ENCODE measurements at places on chromosomes 11 and 22. TPM values are rescaled to one million over a fixed set of nuclear protein-coding genes. Genes with fewer than 3 reads are reported as not detected.
A peak's percentile ranks its signal among the peaks of the same experiment; 100 is the strongest.

- H3K4me1 ChIP-seq, result no peaks in the 10 kb centered on the region
- DNase-seq, result no peak
- H3K4me3 ChIP-seq, result no peak overlapping the region
- no peaks in the 10 kb centered on the region for H3K27me3 ChIP-seq
Observed at GRCh38 chr11:70930215-70930614, 322.2 kb downstream of the SHANK2 start.

The MMP3 gene
- total RNA-seq, result not detected

DNA sequence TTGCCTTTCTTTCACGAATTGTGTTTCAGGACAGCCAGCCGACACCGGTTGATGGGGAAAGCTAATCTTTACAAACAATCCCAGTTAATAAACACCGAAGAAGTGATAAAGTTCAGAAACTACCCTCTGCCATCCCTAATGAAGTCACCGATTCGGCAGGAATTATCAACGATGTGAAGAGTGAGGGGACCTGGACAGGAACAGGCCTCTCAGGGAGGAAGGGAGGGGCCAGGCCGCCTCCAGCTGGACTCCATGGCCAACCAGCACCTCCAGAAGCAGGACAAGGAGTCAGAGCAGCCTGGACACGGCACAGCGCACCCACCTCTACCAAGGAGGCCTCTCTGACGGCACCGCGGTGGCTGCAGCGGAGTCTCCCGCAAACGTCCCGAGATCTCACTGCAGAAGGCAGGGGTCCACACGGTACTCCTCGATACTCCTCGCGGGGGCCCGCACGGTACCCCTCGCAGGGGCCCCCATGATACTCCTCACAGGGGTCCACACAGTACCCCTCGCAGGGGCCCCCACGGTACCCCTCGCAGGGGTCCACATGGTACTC, 3.9 kb downstream of the TOLLIP start:
- peaks cover 2% of the 10 kb centered on the region for H3K36me3 ChIP-seq
- H3K4me3 ChIP-seq, result no peak overlapping the region
- H3K27me3 ChIP-seq, result no peaks in the 10 kb centered on the region

The PRAME gene
- not detected for total RNA-seq

- no peak for DNase-seq
- no peaks in the 10 kb centered on the region for H3K36me3 ChIP-seq
- H3K27ac ChIP-seq, result no peak overlapping the region
- peaks cover 6% of the 10 kb centered on the region for H3K27me3 ChIP-seq
- no peaks in the 10 kb centered on the region for H3K4me1 ChIP-seq
- no peak overlapping the region for H3K4me3 ChIP-seq
Observed at GRCh38 chr11:14018441-14018840, 55.9 kb downstream of the SPON1 start.

- peaks cover 10% of the 10 kb centered on the region for H3K27me3 ChIP-seq
- H3K36me3 ChIP-seq, result no peaks in the 10 kb centered on the region
- DNase-seq, result no peak
Observed at GRCh38 chr11:120065176-120065575, 72.7 kb downstream of the TRIM29 start.

DNA sequence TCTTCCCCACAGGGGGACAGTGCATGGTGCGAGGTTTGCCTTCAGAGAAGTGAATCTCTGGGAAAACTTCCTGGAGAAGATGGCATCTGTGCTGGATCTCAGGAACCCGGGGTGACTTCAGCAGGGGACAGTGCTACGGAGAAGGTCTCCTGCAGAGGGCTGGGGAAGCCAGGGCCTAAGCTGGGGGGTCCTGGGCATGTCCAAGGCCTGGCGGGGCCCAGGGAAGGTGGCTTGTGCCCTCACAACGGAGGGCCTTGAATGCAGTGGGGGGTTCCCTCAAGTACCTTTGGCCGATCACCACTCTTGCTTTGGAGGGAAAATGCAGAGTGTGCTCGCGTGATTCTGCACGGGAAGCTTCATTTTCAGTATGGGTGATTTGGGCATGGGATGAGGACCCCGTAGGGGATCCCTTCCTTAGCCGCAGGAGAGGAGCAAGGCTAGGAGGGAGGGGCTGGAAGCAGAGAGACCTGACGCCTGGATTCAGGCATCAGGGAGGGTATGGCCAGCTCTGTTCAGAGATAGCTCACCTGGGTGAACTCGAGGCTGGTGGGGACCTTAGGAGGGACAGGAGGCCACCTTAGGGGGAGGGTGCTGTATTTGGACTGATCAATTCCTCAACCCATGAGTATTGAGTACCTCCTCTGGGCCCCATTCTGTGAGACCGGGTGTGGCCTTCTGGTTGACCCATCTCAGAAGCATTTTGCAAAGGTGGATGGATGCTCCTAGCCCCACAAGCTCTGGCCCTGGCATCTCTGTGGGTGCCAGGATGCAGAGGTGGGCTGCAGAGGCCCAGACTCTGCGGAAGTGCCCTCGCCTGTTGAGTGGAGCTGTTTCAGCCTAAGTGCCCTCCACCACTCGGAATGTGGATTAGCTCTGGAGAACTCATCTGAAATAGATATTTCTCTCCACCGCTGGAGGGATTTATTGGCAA, 529.4 kb downstream of the TBC1D22A start:
- no peak overlapping the region for H3K4me3 ChIP-seq
- no peaks in the 10 kb centered on the region for H3K36me3 ChIP-seq
- H3K27me3 ChIP-seq, result no peaks in the 10 kb centered on the region
- no peak overlapping the region for H3K27ac ChIP-seq

- H3K4me3 ChIP-seq, result no peak overlapping the region
- no peaks in the 10 kb centered on the region for H3K27me3 ChIP-seq
- DNase-seq, result no peak
- peaks cover 75% of the 10 kb centered on the region for H3K36me3 ChIP-seq
Observed at GRCh38 chr22:39946126-39946502, 14.1 kb upstream of the TMA7B start.

DNA sequence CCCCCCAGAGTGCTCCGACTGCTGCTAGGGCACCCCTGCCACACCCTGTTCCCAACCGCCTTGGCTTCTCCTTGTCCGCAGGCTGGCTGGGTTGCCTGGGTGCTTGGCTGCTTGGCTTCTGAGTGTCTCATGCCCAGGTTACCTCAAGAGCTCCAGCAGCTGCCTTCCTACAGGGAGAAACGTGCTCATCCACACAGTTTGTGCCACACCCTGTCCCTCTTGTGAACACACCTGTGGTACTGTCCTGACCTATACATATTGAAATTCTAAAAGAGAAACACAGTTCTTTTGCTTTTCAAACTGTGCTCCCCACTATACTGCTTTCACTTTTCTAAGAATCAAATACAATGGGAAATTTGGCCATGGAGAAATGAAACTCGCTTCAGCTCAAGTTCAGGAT, 191.4 kb downstream of the DBX1 start:
- H3K4me3 ChIP-seq, result no peak overlapping the region
- peaks cover 13% of the 10 kb centered on the region for H3K27me3 ChIP-seq
- H3K27ac ChIP-seq, result no peak overlapping the region
- H3K4me1 ChIP-seq, result peaks cover 15% of the 10 kb centered on the region
- H3K36me3 ChIP-seq, result no peaks in the 10 kb centered on the region
- DNase-seq, result no peak

The DCDC1 gene
- total RNA-seq, result not detected

- no peaks in the 10 kb centered on the region for H3K27me3 ChIP-seq
- H3K27ac ChIP-seq, result peak overlapping the region; percentile 100
- H3K36me3 ChIP-seq, result peaks cover 35% of the 10 kb centered on the region
- peak overlapping the region; percentile 92 for H3K4me3 ChIP-seq
Observed at GRCh38 chr11:47175746-47176327, 842 bp downstream of the ARFGAP2 start.

GRCh38 chr11:92152245-92152644, 72.4 kb upstream of the FAT3 start:
- no peak overlapping the region for H3K4me3 ChIP-seq
- no peaks in the 10 kb centered on the region for H3K27me3 ChIP-seq
- H3K36me3 ChIP-seq, result no peaks in the 10 kb centered on the region

GRCh38 chr11:102383839-102384238, 36.8 kb downstream of the BIRC2 start:
- no peak overlapping the region for H3K4me3 ChIP-seq
- H3K27ac ChIP-seq, result no peak overlapping the region
- peaks cover 19% of the 10 kb centered on the region for H3K4me1 ChIP-seq

GRCh38 chr11:47913529-47914244, 65.5 kb upstream of the NUP160 start:
- H3K4me1 ChIP-seq, result peaks cover 39% of the 10 kb centered on the region
- H3K27ac ChIP-seq, result peak overlapping the region; percentile 31
- H3K36me3 ChIP-seq, result no peaks in the 10 kb centered on the region
- no peak overlapping the region for H3K4me3 ChIP-seq
- no peaks in the 10 kb centered on the region for H3K27me3 ChIP-seq

GRCh38 chr11:105393326-105393725, 216.5 kb upstream of the GRIA4 start:
- DNase-seq, result no peak
- no peaks in the 10 kb centered on the region for H3K36me3 ChIP-seq
- no peak overlapping the region for H3K4me3 ChIP-seq
- no peaks in the 10 kb centered on the region for H3K27me3 ChIP-seq

The ANO3 gene
- total RNA-seq, result not detected

DNA sequence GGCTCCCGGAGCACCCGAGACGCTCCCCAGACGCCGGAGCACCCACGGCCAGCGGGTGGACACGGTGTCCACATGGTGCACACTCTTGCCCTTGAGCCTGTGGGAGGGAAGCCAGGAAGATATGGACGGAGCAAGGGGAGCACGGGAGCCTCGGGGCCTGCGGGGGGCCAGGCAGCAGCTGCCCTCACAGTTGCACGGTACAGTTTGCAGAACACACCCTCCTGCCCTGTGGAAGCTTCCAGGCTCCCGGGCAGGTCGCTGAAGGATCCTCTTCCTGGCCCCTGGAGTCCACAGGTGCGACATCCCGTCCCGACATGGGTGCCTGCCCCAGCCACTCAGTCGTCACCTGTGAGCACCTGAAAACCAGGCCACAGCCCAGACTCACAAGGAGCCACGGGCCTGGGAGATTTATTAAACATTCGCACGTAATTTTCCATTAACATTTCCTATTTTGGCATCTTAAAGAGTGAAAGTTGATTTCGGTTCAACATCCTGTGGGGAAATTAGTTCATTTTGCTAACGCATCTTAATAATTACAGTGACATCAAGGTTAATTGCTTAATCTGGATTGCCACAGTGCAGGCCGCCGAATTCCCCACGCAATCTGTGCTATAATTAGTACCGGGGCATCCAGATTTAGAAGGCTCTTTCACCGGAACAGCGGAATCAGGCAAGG, 253.3 kb downstream of the BRD1 start:
- no peaks in the 10 kb centered on the region for H3K36me3 ChIP-seq
- no peak overlapping the region for H3K4me3 ChIP-seq
- no peaks in the 10 kb centered on the region for H3K4me1 ChIP-seq
- no peak overlapping the region for H3K27ac ChIP-seq
- no peak for DNase-seq

- peaks cover 2% of the 10 kb centered on the region for H3K27me3 ChIP-seq
- H3K27ac ChIP-seq, result peak overlapping the region; percentile 85
- peaks cover 50% of the 10 kb centered on the region for H3K4me1 ChIP-seq
- peak overlapping the region; percentile 29 for H3K4me3 ChIP-seq
- peaks cover 14% of the 10 kb centered on the region for H3K36me3 ChIP-seq
Observed at GRCh38 chr22:39773976-39774539, 119.5 kb downstream of the ENTHD1 start.

The ADM2 gene
- 3.7 TPM for total RNA-seq

The BMAL1 gene
- 32.0 TPM for total RNA-seq

DNA sequence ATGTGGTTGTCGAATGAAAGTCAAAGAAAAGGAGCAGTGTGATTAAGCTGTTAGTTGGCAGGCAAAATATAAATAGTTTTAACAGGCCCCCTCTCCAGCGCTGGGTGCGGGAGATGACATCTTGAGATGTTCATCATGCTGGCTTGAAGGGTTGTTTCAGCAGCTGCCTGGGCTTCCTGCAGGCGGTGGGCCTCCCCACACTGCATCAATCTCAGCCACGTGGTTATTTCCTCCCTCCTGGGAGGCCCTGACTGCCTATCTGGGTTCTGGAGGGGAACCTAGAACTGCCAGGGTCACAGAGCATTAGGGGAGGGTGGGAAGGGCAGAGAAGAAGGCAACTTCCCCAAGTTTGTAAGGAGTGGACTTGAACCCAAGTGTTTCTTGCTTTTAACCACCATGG, 173.3 kb upstream of the SYT13 start:
- peaks cover 8% of the 10 kb centered on the region for H3K27me3 ChIP-seq
- H3K4me1 ChIP-seq, result no peaks in the 10 kb centered on the region
- DNase-seq, result no peak
- no peaks in the 10 kb centered on the region for H3K36me3 ChIP-seq

- H3K27me3 ChIP-seq, result no peaks in the 10 kb centered on the region
- H3K4me1 ChIP-seq, result no peaks in the 10 kb centered on the region
- no peaks in the 10 kb centered on the region for H3K36me3 ChIP-seq
- no peak overlapping the region for H3K4me3 ChIP-seq
- DNase-seq, result no peak
- H3K27ac ChIP-seq, result no peak overlapping the region
Observed at GRCh38 chr11:126537492-126537891, 182.0 kb downstream of the ST3GAL4 start.

The NCAM1 gene
- 0.15 TPM for total RNA-seq

The MALAT1 gene
- 7,183 TPM for total RNA-seq

DNA sequence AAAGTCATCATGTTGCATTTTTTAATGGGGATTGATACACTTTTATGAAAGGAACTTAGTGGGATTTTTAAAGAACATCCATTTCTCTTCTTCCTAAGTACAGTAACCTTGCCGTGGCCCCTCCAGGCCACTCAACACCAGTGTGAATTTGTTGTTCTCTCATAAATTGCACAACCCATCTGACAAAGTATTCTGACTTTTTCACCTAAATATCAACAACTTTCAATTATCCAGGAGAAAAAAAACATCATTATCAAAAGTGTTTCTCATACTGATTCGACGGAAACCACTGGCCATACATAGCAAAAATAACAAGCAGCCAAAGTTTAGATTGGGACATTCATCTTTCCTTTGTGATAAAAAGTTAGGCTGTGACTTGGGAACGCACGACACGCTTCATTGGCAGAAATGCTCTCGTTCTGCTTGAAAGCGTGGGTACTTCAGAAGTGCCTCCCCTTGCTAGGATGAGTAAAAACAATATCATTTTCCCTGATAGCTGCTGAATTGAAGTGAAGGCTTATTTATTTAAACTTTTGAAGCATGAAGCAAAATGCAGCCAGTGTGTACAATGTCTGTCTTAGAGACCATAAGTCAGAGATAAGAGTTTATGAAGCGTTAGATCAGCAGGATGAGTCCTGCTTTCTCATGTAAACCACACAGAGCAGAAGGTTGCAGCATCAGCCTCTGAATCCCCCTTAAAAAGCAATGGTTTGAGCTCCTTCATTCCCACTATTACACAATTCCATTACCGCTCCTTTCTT, 20.6 kb upstream of the EIF3M start:
- no peak for DNase-seq
- no peak overlapping the region for H3K4me3 ChIP-seq
- no peak overlapping the region for H3K27ac ChIP-seq
- H3K4me1 ChIP-seq, result peaks cover 12% of the 10 kb centered on the region
- no peaks in the 10 kb centered on the region for H3K27me3 ChIP-seq
- H3K36me3 ChIP-seq, result no peaks in the 10 kb centered on the region

The CLCF1 gene
- total RNA-seq, result 0.17 TPM

The WBP2NL gene
- 1.6 TPM for total RNA-seq

The CCND1 gene
- total RNA-seq, result 0.21 TPM

The MAML2 gene
- 23.4 TPM for total RNA-seq

DNA sequence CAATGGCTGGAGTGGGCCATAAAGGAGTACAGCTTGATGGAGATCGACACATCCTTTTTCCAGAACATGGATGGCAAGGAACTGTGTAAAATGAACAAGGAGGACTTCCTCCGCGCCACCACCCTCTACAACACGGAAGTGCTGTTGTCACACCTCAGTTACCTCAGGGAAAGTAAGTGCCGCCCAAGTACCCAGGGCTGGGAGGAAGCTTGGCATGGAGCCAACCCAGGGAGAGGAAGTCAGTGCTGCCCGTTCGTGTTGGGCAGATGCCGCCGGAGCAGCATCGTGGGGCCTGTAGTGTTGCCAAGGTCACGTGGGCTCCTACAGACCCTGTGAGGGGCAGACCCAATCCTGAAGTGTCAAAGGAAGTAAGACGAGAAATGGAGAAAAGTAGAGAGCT, 78.9 kb downstream of the FLI1 start:
- peak overlapping the region; percentile 73 for H3K27ac ChIP-seq
- H3K4me1 ChIP-seq, result peaks cover 49% of the 10 kb centered on the region
- peaks cover 81% of the 10 kb centered on the region for H3K36me3 ChIP-seq
- peak; percentile 31 for DNase-seq
- no peaks in the 10 kb centered on the region for H3K27me3 ChIP-seq

Data from activated CD4-positive, alpha-beta T cell treated with anti-CD3 and anti-CD28 coated beads, Interleukin-2, amount 10 ng/mL, durations not matched to agents 7 days and 5 days (primary cell).